ENCODE measurements at places on chromosomes 7 and 10. TPM values are rescaled to one million over a fixed set of nuclear protein-coding genes. Genes with fewer than 3 reads are reported as not detected.

GRCh38 chr7:2138146-2138765 is 94.5 kb downstream of the MAD1L1 start:
- peak; percentile 71 for DNase-seq

- no peak for DNase-seq
Observed at GRCh38 chr7:26105236-26105635, 46.8 kb upstream of the NFE2L3 start.

- DNase-seq, result no peak
Observed at GRCh38 chr7:78953726-78954363, 499.6 kb downstream of the MAGI2 start.

The VWA2 gene
- total RNA-seq, result 16.1 TPM

GRCh38 chr7:17342756-17343155 is 44.3 kb downstream of the AHR start:
- DNase-seq, result no peak

GRCh38 chr10:132446661-132447445 is 49.9 kb downstream of the PWWP2B start:
- peak; percentile 91 for DNase-seq

GRCh38 chr10:77873536-77874380 is 52.8 kb downstream of the DLG5 start:
- peak; percentile 72 for DNase-seq

DNA sequence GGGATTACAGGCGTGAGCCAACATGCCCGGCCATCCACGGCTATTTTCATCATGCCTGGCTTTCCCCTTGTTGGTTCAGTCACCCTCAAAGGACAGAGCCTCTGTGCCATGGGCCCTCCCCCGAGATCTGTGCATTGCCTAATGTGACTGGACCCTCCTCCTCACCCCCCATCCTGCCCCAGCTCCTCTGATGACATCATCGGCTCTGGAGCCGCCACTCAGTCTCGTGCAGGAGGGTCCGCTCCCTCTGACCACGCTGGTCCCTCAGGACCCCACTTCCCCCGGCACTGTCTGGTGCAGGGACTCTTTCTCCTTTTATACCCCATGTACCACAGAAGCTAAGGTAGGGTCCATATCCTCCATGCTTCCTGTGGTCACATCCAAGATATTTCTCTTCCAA is 33.2 kb upstream of the BAIAP2L1 start:
- no peak for DNase-seq

GRCh38 chr10:115921795-115922194 is 351.2 kb downstream of the GFRA1 start:
- no peak for DNase-seq

DNA sequence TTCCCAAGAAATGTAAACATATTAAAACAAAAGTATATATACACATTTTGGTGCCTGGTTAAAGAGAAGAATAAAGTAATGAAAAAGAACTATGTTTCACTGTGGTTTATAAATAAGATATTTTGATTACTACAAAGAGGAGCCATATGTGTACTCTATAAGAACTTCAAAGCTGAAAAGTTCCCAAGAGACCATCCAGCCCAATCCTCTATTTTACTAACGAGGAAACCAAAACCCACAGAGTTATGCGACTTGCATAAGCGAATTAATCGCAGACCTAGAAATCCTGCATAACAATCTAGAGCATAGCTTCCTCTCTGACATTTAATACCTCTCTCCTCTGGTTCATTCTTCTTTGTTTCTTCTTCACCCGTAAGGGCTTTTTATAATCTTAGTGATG is 937.1 kb downstream of the CNTNAP2 start:
- no peak for DNase-seq

The LRGUK gene
- total RNA-seq, result 3.3 TPM

Measured in Peyer's patch (tissue), 4 donors.